ENCODE measurements at places on chromosomes 7 and 10.

DNA sequence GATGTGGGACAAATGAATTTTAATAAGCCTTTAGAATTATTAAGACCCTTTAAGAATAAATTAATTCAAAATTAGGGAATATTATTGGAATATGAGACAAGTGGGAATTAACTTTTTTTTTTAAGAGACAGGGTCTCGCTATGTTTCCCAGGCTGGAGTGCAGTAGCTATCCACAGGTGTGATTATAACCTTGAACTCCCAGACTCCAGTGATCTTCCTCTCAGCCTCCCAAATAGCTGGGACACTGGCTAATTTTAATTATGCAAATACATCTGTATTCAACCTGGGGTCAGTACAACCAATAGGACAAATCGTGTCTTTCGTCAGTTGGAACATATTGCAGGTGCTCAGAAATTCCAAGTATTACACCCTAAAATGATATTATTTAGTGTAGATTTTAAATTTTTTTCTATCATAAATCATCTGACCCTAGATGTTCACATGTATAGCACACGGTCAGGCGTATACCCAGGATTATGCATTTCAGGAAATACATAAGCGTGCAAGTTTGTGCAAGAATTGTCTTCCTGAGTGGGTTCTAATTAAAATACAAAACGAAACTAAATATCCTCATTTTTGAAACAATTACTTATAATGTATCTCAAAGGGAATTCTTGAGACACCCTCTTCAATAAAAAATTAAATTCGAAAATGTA is 1.2 kb downstream of the NT5C3A start:
- DNase-seq = no peak

DNA sequence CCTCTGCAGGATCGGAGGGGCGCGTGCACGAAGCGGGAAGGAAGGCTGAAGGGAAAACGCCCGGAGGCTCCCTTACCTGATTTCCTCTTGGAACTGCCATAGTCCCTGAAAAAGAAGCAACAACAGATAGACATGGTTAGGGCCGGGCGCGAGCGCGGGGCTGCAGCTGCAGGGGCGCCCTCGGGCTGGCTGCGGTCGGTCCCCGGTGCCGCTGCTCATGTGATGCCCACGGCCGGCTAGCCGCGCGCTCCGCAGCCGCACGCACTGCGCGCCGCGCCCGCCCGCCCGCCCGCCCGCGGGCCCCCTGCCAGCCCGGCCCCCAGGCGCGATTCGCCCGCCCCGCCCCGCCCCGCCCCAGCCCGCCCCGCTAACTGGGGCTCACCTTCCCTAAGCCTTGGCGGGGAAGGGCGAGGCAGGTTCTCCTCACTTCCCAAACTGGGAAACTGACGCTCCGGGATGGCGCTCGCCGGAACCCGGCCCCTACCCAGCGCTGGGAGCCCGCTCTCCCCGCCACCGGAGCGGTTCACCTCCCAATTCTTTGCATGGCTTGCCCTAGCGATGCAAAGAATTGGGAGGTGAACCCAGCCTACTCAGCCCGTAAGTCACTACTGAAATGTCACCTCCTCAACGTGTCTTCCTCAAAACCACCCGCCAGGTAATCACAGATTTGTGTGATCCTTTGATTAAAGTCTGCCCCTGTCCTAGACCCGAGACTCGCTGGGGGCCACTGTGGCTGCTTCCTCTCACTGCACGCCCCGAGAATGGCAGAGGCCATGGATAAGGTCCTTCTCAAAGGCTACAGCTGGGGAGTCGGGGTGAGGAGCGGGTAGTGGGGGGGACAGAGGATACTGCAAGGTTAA is 162.2 kb downstream of the SH3PXD2A start:
- peak; percentile 52 for DNase-seq

- DNase-seq = no peak
These were observed 392.9 kb downstream of the KCNMA1 start for GRCh38 chr10:77244746-77245145.

DNA sequence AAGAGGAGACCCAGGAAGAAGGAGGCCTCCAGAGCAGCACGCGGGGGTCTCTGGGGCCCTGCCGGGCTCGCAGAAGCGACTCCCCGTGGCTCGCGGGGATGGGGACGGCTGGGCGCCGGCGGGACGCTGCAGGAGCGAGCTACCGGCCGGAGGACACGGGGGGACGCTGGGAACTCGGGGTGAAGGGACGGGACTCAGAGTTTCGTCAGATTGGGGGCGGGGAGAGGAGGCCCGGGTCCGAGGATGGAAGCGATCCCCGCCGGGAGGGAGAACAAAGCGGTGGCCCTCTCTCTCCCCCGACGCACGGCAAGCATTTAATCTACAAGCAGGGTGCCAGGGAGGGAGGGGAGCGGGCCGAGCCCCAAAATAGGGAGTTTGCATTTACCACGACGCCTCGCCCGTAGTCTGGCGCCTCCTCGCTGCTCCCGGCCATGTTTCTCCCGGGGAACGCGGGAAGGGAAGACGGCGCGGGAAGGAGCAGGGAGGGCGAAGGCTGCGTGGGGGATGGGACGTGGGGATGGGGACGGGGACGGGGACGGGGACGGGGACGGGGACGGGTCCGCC is at the start of gene PRTFDC1:
TSS of gene PRTFDC1 (minus strand) at position 464 of the 564 bp plus-strand sequence. CDS start at position 433, 31 bp downstream.
- DNase-seq = peak; percentile 25

GRCh38 chr10:77361831-77362230 is 275.8 kb downstream of the KCNMA1 start:
- DNase-seq = no peak

- DNase-seq = no peak
These were observed 834.9 kb downstream of the GRID1 start for GRCh38 chr10:85531706-85532105.

GRCh38 chr7:80463272-80463920 is 48.5 kb downstream of the GNAT3 start:
- no peak for DNase-seq

- no peak for DNase-seq
These were observed 5.8 kb upstream of the IFRD1 start for GRCh38 chr7:112444505-112444904.

DNA sequence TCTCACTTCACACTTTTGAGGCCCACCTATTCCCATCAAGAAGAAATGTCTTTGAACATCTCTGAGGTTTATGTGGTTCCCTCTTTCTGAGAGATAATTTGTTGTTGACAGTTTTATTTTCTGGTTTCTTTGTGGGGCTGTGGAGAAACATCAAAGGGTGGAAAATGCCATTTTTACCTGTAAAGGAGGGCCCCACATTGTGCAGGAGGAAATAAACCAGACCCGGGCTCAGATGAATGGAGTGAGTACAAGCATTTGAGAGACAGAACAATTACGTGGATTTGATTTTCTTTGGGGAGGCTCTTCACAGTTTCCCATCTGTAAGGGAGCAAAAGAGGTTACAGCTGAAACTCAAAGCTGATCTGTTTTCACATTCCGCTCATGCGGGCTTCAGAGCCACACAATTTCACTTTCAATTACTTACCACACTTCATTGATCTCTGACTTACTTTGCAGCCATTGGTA is 29.8 kb downstream of the ITPRIP start:
- DNase-seq = peak; percentile 54

DNA sequence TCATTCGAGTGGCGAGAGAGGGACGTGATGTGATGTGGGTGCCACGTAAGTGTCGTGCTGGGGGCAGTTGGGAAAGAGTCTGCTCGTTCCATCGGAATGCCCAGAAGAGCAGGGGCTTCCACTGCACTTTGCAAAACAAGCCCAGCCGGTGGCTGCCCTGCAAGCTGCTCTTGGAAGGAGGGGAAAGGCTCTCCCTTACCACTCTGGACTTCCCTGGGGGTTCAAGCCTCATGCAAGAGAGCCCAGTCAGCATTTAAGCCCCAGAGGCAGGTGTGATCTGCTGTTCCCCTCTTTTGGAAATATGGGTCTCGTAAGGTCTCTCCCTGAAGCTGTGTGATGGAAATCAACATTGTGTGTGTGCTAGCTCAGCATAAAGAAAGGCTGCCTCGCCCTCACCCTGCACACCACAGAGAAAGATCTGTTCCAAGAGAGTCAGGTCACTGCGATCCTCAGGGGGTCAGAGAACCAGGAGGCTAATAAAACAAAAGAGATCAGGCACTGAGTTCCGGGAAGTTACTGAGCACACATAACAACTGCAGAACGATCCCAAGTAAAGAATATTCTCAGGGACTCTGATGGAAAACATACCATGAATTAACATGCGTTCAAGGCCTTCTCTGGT is 212.5 kb downstream of the ADAM12 start:
- DNase-seq = no peak

- no peak for DNase-seq
These were observed 53.5 kb downstream of the SND1 start for GRCh38 chr7:127705461-127705959.

- DNase-seq = no peak
These were observed 324.3 kb downstream of the PTPRN2 start for GRCh38 chr7:158263110-158263963.

- DNase-seq = no peak
These were observed 473.6 kb downstream of the PARD3 start for GRCh38 chr10:34341473-34341872.

DNA sequence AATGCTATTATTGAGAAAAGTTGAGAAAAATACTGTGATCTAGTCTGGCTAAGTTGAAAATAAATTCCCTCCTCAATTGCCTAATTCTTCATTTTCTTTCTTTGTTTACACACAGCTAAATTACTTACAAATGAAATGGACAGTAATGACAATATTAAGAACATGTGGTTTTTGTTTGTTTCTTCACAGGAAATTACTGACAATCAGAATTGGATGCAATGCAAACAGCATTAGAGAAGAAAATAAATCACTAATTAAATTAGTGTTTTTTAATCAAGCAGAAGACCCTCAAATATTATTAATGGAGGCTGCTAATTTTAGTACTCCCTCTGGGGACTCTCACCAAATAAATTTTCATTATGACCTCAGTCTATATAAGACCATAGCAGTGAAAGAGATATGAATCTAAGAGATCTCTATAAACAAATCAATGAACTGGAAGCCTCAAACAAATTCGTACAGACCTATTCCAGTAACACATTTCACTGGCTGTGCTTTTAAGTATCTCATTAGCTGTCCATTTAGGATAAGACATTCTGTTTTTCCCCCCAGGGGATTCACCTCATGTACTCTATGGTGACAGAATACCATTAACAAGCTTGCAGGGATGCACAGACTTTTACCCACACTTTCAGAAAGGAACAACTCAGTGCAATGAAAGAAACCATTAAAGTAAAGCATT is 202.0 kb upstream of the DGKB start:
- DNase-seq = no peak

GRCh38 chr7:75889223-75889825 is 10.5 kb downstream of the RHBDD2 start:
- DNase-seq = no peak

- DNase-seq = no peak
These were observed 33.6 kb upstream of the CHST15 start for GRCh38 chr10:124126983-124127385.

GRCh38 chr10:27742195-27743011 is 3.2 kb downstream of the MKX start:
- DNase-seq = peak; percentile 91

DNA sequence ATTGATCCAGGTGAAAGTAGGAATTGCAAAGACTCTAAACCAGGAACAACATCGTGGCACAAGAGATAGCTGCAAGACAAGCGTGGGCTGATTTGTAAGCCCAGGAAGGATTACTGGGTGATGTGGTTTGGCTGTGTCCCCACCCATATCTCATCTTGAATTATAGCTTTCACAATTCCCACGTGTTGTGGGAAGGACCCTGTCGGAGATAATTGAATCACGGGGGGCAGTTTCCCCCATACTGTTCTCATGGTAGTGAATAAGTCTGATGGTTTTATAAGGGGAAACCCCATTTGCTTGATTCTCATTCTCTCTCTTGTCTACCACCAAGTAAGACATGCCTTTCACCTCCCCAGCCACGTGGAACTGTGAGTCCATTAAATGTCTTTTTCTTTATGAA is 59.5 kb downstream of the ST8SIA6 start:
- DNase-seq = peak; percentile 25

GRCh38 chr7:31663072-31663471 is 23.9 kb upstream of the PPP1R17 start:
- no peak for DNase-seq

- DNase-seq = no peak
These were observed 14.8 kb upstream of the ASL start for GRCh38 chr7:66060796-66061195.

DNA sequence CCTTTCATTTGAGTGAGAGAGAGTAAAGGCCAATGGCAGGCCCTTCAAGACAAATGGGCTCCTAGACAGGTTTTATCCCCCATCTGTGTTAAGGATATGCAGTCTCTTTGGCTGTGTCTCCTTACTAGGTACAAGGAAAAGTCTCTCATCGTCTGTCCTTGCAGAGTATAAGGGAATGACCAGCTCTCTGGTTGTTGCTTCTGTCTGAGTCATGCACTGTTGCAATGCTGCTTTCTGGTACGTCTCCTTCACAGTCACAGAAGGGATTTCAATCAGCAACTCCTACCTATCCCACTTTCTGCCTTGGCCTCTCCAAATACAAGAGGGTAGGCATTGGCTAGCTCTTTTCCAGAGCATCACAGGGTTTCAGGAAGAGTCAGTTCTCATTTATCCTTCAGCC is 48.1 kb downstream of the CTTNBP2 start:
- no peak for DNase-seq

DNA sequence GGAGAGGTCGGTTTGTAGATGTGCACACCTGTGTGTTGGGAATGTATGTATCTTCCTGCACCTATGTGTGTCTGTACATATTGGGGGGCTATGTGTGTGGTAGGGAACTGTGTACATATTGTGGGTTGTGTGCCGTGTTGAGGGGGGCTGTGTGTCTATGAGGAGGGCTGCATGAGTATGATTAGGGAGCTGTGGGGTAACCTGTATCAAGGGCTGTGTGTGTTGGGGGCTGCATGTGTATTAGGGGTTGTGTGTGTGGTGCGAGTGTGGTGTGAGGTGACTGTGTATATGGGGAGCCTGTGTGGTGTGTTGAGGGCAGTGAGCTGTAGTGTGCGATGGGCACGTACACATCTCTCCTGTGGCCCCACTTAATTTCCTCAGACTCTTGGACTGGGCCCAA is 22.2 kb upstream of the PAX2 start:
- DNase-seq = no peak

- DNase-seq = no peak
These were observed 107.5 kb downstream of the ELMO1 start for GRCh38 chr7:37341033-37341630.

GRCh38 chr7:47938574-47939165 is 9.6 kb downstream of the PKD1L1 start:
- DNase-seq = no peak

DNA sequence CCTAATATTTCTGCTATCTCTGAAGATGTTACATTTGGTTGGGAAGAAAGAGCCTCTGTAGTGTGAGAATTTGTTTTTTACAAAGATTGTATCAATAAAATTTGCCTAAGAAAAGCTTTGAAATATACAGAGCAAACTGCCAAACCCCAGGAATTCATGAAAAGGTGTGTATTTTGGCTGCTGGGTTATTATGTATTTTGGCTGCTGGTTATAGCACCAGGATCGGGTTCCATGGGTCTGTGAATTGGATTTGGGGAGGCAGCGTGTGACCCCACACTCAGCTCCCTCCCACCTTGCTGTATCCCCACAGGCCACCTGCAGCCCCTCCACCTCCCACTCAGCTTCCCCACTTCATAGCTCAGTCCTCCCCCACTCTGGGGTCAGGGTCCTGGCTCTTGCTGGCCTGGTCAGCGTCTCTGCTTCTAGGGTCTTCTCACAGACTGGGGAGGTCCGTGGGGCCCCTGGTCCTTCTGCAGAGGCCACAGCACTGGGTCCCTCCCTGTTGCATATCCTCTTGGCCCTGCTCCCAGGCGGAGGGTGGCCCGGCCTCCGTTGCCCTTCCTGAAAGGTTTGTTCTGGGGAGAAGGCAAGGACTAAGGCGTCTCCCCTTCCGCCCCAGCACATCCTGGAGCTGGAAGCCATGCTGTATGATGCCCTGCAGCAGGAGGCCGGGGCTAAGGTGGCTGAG is 24.0 kb upstream of the DPYSL4 start:
- DNase-seq = no peak

- DNase-seq = no peak
These were observed 66.6 kb downstream of the GPR37 start for GRCh38 chr7:124698964-124699363.

All from activated CD4-positive, alpha-beta memory T cell treated with anti-CD3 and anti-CD28 coated beads for 36 hours (primary cell).